IPS DF 19.7 (cell line): ENCODE measurements at places on chromosomes 6 and 20.

DNA sequence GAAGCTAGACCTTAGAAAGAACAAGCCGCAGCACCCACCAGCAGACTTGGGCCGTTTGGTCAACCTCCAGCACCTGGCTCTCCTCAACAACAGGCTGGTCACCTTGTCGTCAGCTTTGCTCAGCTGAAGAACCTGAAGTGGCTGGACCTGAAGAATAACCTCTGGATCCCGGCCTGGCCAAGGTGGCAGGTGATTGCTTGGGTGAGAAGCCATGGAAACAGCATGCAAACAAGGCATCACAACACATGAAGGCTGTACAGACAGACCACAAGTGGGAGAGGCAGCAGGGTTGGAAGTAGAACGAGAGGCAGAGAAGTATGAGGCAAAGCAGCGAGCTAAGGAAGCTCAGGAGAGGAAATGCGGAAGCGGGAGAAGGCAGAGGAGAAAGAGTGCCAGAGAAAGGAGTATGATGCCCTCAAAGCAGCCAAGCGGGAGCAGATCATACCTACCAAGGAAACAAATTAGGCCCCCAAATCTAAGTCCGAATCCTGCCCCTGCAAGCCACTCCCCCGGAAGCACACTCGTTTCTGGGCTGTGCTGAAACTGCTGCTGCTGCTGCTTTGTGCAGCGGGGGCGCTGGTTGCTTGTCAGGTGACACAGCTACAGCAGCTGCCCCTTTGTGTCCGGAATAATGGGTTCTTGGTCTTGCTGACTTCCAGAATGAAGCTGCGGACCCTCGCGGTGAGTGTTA, 121.6 kb upstream of the LGSN start:
- no peak for DNase-seq

GRCh38 chr6:75098709-75099108, 107.1 kb downstream of the COL12A1 start:
- no peak for DNase-seq

- no peak for DNase-seq
These were observed 12.4 kb downstream of the WFDC3 start for GRCh38 chr20:45779011-45779915.

- DNase-seq: no peak
These were observed 318.6 kb upstream of the RUNX2 start for GRCh38 chr6:45009576-45009975.

DNA sequence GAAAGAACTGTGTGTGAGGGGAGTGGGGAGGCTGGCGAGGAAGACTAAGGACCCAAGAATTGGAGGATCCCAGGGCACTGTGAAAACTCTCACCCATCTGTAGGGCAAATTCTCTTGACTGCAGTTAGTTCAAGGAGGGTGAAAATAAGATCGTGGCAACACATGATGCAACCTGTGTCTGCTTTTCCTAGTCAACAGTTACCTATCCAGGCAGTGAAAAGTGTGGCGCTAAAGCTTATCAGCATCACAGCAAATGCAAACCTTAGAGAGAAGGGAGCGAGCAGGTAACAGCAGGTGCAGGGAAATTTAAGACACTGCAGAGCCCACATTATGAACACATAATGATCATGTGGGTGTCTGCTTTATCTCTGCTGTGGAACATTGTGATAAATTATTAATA, 97.7 kb upstream of the SGK1 start:
- DNase-seq: no peak

GRCh38 chr6:34043359-34043758, 102.5 kb downstream of the GRM4 start:
- no peak for DNase-seq

GRCh38 chr20:47676912-47677634, 108.2 kb downstream of the SULF2 start:
- no peak for DNase-seq

- DNase-seq: no peak
These were observed 52.5 kb upstream of the KHDRBS2 start for GRCh38 chr6:62338477-62338876.

- DNase-seq: no peak
These were observed 356.4 kb downstream of the CDH4 start for GRCh38 chr20:61608275-61609085.

- DNase-seq: no peak
These were observed 400.6 kb downstream of the HDGFL1 start for GRCh38 chr6:22970004-22970403.

DNA sequence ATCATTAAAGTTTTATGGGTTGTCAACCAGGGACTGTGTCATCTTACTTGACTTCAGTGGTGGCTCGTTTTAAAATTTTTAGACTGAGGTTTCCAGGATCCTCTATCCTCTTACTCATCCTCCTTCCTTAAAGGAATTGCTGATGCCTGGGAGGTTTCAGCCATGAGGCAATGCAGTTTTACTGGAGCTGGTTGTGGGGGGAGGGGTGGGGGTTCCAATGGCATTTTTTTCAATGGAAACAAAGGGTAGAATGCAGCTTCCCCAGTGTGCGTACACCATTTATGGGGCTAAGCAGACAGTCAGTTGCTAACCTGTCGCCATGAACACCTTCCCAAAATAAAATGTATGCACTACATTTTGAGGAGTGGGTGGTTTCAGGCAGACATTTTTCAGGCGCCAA, 88.0 kb downstream of the METTL24 start:
- DNase-seq: peak; percentile 40

DNA sequence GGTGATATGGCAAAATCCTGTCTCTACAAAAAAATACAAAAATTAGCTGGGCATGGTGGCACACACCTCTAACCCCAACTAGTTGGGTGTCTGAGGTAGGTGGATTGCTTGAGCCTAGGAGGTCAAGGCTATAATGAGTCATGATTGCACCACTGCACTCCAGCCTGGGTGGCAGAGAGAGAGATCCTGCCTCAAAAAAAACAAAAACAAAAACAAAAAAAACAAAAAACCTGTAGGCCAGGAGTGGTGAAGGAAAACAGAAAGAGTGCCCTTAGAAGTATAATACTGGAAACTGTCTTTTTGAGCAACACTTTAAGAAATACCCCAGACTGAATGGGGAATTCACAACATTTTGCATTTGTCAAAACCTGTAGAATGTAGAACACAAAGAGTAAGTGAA, 85.3 kb downstream of the JARID2 start:
- no peak for DNase-seq

- no peak for DNase-seq
These were observed 132.1 kb upstream of the KCNG1 start for GRCh38 chr20:51154708-51155690.

- peak; percentile 33 for DNase-seq
These were observed 8.9 kb upstream of the TAAR5 start for GRCh38 chr6:132598473-132598872.

GRCh38 chr6:53894091-53894490, 99.3 kb downstream of the LRRC1 start:
- DNase-seq: no peak

DNA sequence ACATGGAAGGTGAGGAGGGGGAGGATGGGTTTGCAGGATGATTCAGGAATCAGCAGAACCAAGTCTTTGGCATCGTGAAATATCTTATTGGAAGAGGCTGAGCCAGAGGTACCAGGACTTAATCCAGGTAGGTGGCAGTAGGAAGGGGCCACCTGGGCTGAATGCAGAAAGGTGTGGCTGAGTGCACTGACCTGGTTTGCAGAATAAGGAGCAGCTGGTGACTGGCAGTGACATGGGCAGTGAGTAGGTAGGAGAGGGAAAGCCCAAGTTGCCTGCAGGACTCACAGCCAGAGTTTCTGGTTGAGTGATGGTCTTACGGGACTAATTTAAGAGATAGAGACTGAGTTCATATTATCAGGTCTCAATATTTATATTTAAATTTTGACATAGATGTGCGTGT, 1.1 kb upstream of the PBOV1 start:
- no peak for DNase-seq

DNA sequence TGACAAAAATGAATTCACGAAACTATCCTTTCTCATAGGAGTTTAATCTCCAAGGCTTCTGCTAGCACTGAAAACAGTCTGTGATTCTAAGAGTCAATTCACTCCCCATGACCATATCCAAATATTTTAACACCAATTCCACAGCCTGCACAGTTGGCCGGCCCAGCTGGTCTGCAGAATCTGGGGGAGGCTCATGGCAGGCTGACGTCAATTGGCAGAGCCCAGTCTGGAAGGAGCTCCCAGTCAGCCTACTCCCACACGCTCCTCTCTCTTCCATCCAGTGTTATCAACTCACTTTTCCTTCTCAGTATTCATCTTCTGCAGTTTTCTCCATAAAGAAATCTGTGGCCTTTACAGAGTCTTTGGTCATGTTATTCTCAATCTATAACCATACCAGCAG, 111.0 kb downstream of the TBXT start:
- DNase-seq: no peak

DNA sequence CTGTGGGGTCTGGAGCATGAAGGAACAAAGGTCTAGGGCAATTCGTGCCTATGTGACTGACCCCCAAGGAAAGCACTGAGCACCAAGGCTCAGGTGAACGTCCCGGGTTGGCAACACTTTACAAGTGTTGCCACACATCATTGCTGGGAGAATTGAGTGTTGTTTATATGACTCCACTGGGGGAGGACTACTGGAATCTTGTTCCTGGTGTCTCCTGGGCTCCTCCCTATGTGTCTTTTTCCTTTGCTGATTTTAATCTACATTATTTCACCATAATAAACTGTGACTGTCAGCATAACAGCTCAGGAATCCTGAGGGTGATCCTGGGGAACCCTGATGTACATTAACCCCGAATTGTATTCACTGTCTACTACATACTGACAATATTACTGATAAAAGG, 207.7 kb upstream of the BMP2 start:
- DNase-seq: no peak

DNA sequence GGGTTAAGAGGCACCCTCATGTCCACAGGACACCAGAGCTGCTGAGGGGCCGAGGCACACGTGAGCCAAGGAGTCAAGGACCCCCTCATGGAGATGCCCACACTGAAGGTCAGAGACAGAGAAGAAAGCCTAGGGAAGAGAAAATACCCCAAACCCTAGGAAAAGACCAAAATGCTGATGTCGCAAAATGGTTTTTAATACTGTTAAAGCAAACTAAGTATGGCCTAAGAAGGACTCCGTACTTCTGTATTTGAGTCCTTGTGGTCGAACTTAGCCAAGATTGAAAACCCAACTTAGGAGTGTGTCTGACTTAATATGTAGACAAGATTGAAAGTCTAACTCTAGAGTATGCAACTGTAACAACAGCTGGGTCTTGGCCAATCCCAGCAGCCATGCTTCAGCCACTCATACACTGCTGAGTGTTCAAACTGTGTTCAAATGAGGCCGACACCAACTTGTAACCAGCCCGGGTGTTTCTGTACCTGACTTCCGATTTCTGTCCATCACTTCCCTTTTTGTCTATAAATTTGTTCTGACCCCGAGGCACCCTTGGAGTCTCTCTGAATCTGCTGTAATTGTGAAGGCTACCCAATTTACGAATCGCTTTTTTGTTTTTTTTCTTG, 92.6 kb upstream of the AGPAT4 start:
- no peak for DNase-seq

DNA sequence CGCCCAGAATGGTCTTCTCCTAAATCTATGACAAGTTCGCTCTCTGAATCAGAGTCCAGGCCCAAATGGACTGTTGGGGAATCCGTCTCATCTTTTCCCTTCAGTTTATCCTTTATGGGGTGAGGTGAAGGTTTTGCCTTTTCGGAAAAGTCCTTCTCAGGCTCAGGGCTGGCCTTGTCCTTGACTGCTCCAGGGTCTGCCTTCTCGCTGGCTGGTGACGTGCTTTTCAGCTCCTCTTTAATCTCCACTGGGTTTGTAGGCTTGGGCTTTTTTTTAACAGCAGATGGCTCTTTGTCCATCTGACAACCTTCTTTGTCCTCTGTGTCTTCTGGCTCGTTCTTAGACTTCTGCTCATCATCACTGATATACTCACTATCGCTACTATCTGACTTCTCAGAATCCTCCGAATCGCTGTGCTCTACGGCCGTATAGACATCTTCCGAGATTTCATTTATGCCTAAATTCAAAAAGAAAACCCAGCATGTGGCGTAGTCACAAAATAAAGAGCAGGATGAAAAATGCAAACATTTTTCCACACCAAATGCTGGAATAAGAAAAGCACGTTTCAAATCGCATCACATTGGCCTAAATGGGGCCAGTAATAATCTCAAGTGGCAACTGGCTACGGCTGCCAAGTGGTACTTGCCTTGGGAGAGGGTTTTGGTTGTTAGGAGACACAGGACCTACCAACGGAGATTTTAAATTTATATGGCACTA, 110.3 kb downstream of the ZMYND8 start:
- DNase-seq: no peak

DNA sequence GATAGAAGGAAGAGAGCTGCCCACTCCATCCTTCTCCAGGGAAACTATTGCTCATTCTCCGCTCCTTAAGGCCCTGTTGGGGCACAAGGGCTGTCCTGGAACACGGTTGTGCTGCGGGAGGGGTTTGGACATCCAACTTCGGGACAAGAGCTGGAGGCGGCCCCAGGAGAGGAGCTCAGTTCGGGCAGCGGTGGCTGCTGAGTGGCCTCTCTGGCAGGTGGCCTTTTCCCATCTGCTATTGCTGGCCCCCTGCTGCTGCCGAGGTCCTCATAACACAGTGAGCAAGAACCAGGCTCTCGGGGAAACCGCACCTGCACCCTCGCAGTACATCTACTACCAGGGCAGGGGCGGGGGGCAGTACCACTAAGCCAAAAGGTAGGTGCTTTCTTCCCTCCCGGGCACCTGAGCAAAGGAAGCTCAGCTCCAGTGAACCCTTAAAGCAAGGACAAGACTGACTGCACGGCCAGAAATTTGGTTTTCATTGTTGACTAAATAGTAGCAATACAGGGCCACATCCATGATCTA, 63.7 kb downstream of the PSMG4 start:
- DNase-seq: no peak

DNA sequence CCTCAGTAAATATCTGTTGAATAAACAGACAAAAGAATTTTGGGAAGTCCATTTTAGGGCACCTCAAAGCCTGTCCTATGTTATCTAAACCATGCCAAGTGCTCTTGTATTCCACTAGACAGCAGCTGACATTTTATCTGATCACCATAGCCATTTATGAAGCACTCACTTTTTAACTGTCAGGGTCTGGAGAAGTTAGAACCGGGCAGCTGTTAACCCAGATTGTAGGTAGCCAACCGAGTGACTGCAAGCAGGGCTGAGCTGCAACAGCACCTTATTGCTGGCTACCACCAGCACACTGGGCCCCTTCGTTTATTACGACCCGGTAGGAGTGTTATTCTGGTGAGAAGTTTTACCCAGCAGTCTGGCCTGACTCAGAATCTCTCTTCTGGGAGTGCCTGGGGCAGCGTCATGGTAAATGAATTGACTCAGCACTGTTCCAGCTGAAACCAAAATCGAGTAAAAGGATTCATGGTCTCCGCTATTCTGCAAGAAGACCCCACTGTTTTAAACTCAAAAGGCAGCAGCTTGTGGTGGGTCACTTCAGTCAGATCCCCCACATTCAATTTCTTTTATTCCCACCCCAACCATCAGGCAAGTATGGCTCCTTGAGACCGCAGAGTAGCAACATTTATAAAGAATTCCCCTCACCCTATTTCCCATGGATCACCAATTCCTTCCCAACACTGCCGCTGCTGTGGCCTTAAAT, 1.7 kb downstream of the UBE2V1 start:
- no peak for DNase-seq

- DNase-seq: no peak
These were observed 90.1 kb upstream of the FOXC1 start for GRCh38 chr6:1519597-1519996.
